ENCODE measurements at places on chromosomes 5 and 9.

- DNase-seq, result no peak
These were observed 94.3 kb downstream of the RPS23 start for GRCh38 chr5:82183828-82184227.

DNA sequence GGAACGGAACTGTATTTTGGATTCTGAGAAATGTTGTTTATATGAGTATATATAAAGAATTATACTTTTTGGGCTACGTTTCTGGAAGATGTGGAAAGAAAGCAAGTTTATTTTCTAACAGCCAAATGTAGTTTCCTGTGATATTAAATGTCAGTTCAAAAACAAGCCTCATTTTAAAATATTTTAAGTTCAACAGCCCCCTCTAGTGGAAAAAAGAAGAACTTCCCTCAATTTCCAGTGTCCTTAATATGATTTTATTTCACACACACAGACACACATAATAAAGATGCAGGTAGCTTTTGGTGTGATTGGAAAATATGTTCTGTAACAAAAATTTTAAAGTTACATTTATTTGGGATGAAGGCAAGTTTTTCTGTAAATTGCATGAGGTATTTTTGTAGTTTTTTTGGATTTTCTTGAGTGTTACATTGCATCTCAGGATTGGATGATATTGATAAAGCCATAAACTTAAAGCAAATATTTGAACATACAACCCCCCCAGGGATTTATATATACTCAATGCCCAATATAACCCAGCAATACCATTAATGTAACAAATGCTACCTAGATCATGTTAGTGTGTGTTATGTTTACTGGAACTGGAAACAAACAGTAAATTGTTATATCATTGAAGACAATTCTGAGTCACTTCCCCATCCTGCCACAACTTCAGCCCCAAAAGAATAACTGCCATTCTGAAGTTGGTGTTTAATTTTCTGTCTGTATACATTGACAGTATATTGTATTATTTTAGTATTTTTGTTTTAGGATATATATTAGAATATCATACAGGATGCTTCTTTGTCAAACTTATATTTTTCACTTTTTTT lies 54.0 kb downstream of the CCDC171 start:
- no peak for DNase-seq

GRCh38 chr5:122751293-122751782 lies 23.5 kb upstream of the SNX2 start:
- DNase-seq, result no peak

GRCh38 chr5:112929336-112930081 lies 7.5 kb upstream of the REEP5 start:
- no peak for DNase-seq

DNA sequence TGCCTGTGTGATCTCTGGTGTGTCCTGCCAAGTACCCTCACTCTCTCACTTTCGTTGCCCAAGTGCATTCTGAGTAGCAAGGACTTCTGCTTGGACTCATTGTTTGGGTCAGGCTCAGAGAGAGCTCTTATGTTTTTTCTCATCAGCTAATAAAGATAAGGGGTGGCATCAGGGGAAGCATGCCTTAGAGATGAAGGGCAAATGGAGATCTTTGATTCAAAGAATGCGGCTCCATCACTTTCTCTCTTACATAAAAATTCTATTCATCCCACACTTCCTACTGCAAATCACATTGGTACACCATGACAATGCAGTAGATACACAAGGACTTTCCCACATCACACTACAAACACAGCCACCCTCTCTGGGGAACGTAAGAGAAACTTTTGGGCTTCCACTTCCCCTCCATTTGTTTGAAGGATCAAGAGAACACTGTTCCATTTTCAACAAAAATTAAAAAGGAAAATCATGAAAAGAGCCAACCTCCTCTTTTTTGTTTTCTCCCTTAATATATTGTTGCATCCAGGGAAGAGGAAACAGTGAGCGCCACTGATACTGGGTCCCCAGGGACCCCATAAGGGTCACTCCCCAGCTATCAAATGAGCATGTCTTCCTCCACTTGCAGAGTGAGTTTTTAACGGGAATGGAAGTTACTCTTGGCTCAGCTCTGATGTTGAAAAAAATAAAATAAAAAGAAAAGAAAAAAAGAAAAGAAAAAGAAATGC lies 73.0 kb downstream of the ZNF366 start:
- no peak for DNase-seq

DNA sequence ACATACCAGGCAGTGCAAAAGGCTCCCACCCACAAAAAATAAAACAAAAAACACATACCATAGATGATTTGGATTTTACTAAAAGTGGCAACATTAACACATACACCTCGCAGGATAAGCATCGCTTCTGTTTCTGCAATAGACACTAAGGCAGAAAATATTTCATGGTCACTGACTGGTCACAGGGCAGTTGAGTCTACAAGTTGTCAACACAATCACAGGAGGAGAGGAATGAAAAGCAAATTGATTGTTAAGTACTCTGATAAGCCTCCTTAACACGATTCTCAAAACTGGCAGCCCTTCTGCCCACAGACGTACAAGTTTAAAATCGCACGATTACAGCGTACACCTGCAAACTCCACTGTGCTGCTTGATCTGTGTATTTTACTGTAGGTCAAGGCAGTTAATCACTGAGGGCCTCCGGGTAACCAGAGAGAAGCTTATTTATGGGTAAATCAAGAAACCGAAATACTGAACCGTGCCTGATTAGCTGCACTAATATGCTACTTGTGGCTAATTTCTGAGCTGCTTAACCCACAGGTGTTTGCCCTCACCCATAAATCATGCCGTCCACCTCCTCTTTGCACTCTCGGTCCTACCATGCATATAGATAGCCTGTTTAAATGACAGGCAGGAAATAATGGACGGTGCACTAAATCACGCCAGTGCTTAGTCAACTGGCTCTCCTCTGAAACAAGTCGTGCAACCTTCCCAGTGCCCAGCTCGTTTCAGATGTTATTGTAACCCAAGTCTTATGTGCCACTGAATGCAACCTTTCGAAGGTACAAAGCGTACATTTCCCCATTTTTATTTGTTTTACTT lies 659.4 kb upstream of the ADAMTS16 start:
- DNase-seq, result no peak

DNA sequence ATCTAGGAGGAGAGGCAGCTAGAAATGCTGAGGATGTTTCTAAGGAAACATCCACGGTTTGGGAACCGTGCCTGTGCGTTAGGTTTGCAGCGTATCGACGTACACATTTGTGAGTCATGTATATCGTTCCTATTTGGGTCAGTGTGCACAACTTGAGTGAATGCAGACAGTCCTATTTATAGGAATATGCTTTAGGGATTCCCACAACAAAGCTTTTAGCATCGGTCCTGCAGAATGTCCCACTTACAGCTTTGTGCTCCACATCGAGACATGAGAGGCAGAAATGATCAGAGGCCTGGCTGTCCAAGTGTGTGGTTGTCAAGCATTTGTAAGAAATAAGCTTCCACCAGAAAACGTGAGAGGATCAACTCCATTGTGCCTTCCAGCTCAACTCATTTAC lies 1282.7 kb upstream of the WWC1 start:
- DNase-seq, result no peak

- DNase-seq, result no peak
These were observed 9.1 kb downstream of the BRD3 start for GRCh38 chr9:134058716-134059115.

DNA sequence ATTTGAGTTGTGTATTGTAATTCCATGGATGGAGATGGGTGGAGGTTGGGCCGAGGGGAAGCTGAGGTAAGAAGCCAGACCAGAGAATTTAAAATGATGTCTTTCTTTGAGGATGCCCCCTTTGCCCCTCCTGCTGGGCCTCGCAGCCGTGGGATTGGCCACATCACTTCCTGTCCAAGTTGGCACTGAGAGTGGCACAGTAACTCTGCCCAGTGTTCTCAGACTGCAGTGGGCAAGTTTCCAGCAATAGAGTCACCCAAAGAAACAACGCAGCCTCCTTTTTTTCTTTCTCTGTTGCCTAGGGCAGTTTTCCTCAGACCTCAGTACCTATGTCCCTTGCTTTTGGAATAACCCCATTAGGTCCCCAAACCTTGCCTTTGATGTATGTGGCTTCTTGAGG lies 306.6 kb upstream of the DMRT1 start:
- no peak for DNase-seq

DNA sequence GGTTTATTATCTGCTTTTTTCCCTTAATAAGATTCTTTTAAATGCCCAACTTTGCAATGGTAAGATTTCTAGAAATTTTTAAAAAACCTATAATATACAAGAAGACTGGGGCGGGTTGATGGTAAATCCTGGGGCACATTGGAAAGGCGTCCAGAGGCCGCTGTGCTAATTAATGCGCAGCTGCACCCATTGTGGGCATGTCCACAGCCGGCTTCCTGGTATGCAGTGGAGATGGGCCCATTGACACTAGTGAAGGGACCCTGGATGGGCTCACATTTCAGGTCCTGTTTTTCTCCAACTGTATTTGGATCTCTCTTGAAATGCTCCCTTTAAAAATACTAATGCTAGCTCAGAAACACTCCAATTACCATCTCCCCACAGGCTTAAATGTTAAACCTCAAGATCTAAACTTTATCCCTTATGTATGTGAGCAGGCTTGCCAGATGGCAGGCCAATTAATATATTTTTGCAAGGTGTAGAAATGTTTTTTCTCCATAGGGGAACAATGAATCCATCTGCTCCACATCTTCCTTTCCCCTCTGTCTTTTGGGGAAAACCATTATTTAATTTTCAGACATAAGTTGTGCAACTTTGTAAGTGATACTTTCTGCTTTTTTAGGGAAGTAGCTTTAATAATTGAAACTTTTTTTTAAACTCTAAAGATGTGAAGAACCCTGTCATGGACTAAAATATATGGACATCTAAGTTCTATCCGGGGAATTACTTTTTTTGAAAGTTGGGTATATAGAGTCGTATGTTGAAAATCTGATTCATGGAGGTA lies 177.3 kb downstream of the CD180 start:
- no peak for DNase-seq

Measured in SK-N-MC (cell line).